HCT116 (cell line): ENCODE measurements at places on chromosomes 11 and 22. TPM values are rescaled to one million over a fixed set of nuclear protein-coding genes. Genes with fewer than 3 reads are reported as not detected.

GRCh38 chr11:15118431-15118830 lies 3.7 kb downstream of the INSC start:
- DNase-seq = no peak

DNA sequence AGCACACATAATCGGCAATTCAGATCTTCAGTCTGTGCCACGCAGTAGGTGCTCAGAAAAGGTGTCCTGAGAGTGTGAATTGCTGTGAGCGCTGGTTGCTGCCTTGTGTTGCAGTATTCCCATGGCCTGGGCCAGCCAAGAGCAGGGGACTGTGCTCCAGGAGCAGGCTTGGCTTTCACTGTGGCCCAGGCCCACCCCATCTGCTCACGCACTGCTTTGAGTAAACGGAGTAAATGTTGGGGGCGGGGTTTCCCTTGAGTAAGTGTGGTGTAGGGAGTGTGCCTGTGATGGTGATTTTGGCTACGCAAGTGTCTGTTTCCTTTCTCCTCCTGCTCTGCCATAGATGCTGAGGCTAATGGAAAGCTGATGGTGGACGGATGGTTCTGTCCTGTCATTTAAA lies 2.3 kb downstream of the CTTN start:
- no peak for DNase-seq

- no peak for DNase-seq
These were observed 16.2 kb downstream of the OR5D16 start for GRCh38 chr11:55854704-55855103.

GRCh38 chr22:46748206-46748907 lies 10.3 kb upstream of the CERK start:
- DNase-seq = no peak

GRCh38 chr22:30421695-30422480 lies 3.7 kb upstream of the MTFP1 start:
- no peak for DNase-seq

OR2AT4 gene
- not detected for total RNA-seq

NAALADL1 gene
- not detected for total RNA-seq

DNA sequence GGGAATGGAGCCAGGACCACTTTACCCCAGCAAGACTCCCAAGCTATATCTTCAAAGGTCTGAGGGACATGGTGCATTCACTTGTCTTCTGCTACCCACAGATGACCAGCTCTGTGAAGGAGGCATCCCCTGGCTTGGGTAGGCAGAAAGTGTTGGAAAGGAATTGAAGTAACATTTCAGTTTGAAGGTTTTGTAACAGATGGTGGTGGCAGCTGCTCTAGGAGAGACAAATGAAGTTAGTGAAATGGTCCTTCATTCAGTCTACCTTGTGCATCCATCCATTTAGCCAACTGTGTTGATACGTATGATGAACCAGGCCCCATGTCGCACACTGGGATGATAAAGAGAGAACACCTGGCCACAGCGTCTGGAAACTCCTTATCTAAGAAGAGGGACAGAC lies 140.5 kb downstream of the COMMD9 start:
- no peak for DNase-seq

OR8D4 gene
- total RNA-seq = not detected

DNA sequence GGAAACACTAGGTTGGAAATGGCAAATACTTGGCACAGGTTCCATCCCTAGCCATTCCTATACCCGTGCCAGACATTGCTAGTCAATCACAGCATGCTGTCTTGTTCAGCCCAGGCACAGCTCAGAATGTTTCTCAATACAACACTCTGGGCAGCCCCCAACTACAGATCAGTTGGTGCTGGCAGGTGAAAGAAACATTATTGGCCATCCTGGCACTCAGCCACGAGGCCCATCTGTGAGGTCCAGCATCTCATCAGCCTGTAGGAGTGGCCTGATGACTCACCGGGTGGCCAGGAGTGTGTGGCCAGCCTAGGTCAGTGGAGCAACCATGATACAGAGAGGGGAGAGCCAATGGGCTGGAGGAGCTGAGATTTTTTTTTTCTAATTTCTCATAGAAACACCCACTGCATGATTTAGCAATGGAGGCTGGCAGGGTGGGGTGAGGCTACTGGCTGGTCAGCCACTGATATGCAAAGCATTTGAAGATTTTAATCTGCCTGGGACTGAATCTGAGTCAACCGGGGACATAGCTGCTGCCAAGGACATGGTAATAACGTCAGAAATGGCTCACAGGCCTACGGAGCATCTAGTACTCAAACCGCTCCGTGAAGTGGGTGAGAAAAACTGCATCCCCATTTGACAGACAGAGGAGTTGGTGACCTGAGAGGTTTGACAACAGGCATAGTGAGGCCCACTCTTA lies 5.4 kb downstream of the MYO18B start:
- peak; percentile 45 for DNase-seq

DNA sequence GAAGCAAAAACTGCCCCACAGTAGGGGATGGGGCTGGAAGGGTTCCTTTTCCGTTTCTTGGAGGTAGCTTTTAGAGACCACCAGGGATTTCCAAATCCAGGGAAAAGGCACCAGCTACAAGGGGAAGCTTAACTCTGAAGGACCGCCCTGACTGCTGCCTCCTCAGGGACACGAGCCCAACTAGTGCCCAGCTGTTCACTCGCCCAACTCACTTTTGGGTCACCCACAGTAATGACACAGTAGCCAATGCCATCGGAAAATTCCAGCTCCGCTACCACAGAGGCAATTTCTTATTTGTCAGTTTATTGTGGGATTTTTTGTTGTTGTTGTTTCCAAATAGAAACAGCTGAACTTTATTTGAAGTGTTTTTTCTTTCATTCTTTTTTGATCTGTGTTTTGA lies 141.3 kb downstream of the ATXN10 start:
- no peak for DNase-seq

- DNase-seq = no peak
These were observed 32.1 kb upstream of the GNB1L start for GRCh38 chr22:19886605-19887255.

GRCh38 chr11:107908211-107908610 lies 20.0 kb upstream of the RAB39A start:
- no peak for DNase-seq

DNA sequence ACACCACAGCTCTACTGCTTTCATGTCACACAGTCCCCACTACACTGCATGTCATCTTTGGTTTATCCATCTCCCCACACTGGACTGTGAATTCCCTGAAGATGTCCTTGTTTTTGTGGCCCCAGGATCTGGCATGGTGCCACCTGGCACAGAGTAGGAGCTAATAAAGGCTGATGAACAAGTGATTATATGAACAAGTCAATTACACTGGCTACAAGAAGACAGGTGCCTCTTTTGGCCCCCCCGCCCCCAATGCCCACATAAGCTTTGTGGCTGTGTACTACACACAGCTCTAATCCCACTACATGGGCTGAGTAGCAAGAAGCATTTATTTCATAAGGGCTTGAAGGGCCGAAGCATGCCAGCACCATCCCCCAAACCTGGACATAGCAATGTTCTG lies 24.7 kb downstream of the PLEKHA7 start:
- no peak for DNase-seq

MS4A7 gene
- total RNA-seq = 0.22 TPM

DNA sequence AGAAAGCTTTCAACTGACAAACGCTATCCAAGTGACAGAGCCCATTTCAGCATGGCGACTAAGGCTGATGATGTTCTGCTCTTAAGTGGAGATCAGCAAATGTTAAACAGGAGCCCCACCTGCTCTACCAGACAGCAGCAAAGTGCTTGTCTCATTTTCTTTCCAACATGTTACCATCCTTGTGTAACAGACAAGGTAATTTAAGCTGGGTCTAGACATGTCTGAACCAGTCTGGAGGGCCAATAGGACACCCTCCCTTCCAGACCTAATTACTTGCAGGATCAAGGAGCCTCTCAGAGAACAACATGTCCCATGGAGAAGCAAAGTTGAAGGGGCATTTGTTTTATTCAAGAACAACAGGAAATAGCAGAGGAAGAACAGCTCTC lies 3.9 kb upstream of the LMO2 start:
- DNase-seq = no peak

DNA sequence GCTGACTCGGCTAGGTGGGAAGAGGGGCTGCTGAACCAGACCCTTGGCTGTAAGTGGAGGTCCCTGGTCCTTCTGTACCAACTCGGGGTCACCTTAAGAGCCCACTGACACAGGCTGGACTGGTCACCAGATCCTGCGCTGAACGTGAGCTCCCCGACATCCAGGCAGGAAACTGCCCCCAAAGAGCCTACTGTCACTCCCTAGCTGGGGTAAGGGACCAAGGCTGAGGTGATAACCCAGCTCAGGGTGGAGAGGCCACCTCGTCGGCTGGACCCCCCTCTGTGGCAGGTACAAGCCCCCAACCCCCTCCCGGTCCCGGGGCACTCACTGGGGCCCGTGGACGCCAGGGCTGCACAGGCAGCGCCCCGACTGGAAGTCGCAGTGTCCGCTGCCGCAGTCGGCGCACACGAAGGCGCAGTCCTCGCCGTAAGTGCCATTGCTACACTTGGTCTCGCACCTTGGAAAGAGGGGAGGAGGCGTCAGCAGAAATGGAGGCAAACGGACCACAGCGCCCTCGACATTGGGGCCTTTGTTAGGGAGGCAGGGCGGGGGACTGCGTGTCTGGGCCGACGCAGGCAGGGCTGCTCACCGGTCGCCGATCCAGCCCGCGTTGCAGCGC lies 7.4 kb downstream of the SCARF2 start:
- DNase-seq = no peak

- no peak for DNase-seq
These were observed 3.3 kb downstream of the PCF11 start for GRCh38 chr11:83159902-83160865.

PELI3 gene
- total RNA-seq = 12.8 TPM

- peak; percentile 36 for DNase-seq
These were observed 42.2 kb upstream of the FAM181B start for GRCh38 chr11:82775736-82776346.

- DNase-seq = no peak
These were observed 34.3 kb upstream of the MICAL2 start for GRCh38 chr11:12075822-12076821.

- DNase-seq = no peak
These were observed 1.2 kb downstream of the MAJIN start for GRCh38 chr11:64970731-64971151.

- DNase-seq = no peak
These were observed 388 bp downstream of the TMEM121B start for GRCh38 chr22:17120711-17121232.

DNA sequence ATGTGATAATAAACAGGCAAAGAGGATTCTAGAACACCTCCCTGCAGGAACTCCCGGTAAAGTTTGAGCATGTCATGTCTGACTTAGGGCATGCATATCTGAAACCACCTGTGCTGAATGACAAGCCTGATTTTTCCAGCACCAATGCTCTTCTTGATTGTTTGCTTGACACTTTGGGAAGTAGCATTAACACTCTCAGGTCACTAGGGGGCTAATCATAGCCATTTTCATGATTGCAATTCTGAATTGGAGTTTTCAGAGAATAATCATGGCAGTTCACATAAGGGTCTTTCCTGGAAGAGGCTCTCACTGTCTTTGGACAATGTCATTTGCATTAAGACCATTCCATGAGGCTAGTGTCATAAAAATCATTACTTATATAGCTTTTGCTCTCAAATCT lies 234.4 kb upstream of the MTNR1B start:
- no peak for DNase-seq

EXPH5 gene
- total RNA-seq = 18.3 TPM

DNA sequence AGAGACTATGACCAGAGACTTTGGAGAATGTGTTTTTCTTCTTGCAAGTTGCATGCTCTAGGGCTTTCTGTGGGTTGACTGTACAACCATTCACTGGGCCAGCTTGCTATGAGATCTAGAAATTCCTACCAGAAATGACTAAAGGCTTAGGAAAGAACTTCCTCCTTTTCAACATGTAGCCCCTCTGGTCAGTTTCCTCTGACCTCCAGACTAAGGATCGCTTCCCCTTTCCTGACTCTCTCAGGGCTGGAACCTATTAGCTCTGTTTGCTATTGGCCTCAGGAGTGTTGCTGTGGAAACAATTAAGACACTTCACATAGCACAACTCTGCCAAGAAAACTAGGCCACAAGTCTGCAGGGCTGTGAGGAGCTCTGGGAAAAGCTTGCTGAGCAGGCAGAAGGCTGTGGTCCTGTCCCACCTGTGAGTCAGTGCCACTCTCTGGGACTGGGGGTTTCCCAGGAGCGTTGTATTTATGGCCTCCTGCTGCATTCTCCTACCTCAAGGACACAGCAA lies 10.7 kb downstream of the CRY2 start:
- no peak for DNase-seq

DNA sequence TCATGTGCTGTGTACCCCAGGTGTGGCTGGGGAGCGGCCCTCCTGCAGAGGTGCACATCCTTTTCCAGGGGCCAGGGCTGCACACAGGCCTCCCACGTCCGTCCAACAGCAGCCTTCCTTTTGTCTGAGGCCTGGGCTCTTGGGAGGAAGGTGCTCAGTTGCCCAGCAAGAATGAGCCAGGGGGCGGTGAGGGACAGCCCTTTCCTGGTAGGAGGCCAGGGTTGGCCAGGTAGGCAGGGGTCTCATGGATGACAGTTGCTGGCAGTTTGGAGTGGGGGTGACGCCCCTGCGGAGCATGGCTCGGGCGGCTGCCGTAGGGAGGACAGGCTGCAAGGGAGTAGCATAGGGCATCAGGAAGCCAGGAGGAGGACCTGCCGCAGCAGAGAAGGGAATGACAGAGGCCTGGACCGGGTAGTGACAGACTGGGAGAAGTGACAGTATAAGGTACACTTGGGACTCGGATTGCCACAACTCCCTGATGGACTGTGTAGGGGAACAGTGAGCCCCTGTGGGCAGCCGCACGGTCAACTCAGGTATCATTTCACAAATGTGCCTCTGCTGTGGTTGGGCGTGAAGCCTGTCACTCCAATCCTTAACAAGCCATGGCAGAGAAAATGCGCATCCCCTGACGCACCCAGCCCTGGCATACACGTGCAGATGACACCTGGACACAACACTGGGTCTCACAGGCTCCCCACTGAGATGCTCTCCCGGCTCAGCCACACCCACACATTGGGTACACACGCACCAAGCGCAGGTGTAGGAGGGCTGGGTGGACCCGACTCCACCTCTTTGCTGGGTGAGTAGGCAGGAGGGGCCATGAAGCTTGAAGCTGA lies 79.7 kb downstream of the DGCR2 start:
- DNase-seq = no peak

FOLR2 gene
- total RNA-seq = not detected

- DNase-seq = no peak
These were observed 81.4 kb downstream of the BBOX1 start for GRCh38 chr11:27122001-27122400.

- no peak for DNase-seq
These were observed 23.5 kb downstream of the LARGE1 start for GRCh38 chr22:33896575-33897447.

- DNase-seq = no peak
These were observed 5.5 kb downstream of the B3GNT6 start for GRCh38 chr11:77039491-77040400.

DNA sequence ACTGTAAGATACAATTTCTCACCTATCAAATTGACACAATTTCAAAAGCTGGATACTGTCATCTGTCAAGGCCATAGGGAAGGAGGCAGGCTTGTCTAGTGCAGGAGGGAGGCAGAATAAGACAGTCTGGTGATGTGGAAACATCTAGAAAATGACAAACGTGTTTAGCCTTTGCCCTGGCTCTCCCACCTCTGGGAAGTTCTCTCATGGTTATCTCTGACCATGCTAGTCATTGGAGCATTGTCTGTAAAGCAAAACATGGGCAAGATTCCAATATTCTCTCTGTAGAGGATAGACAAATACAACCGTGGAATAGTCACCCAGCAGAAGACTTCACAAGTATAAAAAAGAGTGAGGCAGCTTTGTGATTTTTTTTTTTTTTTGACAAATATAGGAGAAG lies 9.1 kb upstream of the SERHL2 start:
- no peak for DNase-seq

- DNase-seq = peak; percentile 10
These were observed 20.8 kb upstream of the DLAT start for GRCh38 chr11:112004389-112004788.
